ENCODE measurements at places on chromosomes 5 and 9. TPM values are rescaled to one million over a fixed set of nuclear protein-coding genes. Genes with fewer than 3 reads are reported as not detected.

EGFL7 gene
- total RNA-seq = 39.5 TPM

CCDC180 gene
- 0.86 TPM for total RNA-seq

DOCK8 gene
- total RNA-seq = 0.32 TPM

LECT2 gene
- not detected for total RNA-seq

RPL12 gene
- total RNA-seq = 2,854 TPM

HTR4 gene
- not detected for total RNA-seq

DIPK1B gene
- 10.1 TPM for total RNA-seq

EMB gene
- 5.4 TPM for total RNA-seq

MCIDAS gene
- 2.5 TPM for total RNA-seq

PCDHGB5 gene
- 2.5 TPM for total RNA-seq

IL17B gene
- not detected for total RNA-seq

MAP3K1 gene
- 1.7 TPM for total RNA-seq

SLC46A2 gene
- total RNA-seq = not detected

TEK gene
- total RNA-seq = 0.08 TPM

TMOD1 gene
- total RNA-seq = 3.7 TPM

CAVIN4 gene
- total RNA-seq = 0.39 TPM

PCDHA1 gene
- total RNA-seq = 0.21 TPM

JAKMIP2 gene
- total RNA-seq = not detected

GLRA1 gene
- total RNA-seq = not detected

GPR150 gene
- 0.07 TPM for total RNA-seq

LARP1 gene
- total RNA-seq = 116 TPM

SLIT3 gene
- total RNA-seq = 13.2 TPM

ADGRD2 gene
- not detected for total RNA-seq

PTPRD gene
- total RNA-seq = 0.26 TPM

Measured in A549 treated with CpdA at 1 μM for 4 hours (cell line).